ENCODE measurements at places on chromosomes 5 and 9. TPM values are rescaled to one million over a fixed set of nuclear protein-coding genes. Genes with fewer than 3 reads are reported as not detected.

The ASS1 gene
- polyA plus RNA-seq, result 38.9 TPM

The PCDHGA2 gene
- polyA plus RNA-seq, result 2.1 TPM

The MZB1 gene
- polyA plus RNA-seq, result 0.52 TPM

The PLPP1 gene
- 47.1 TPM for polyA plus RNA-seq

GRCh38 chr5:111028865-111029264 is 42.6 kb upstream of the TSLP start:
- DNase-seq, result no peak

GRCh38 chr5:15693933-15694332 is 194.0 kb downstream of the FBXL7 start:
- no peak for DNase-seq

- DNase-seq, result no peak
Measured at GRCh38 chr5:35482167-35482755, 135.4 kb upstream of the SPEF2 start.

GRCh38 chr9:114998326-114998725 is 67.9 kb upstream of the TNFSF8 start:
- DNase-seq, result no peak

- no peak for DNase-seq
Measured at GRCh38 chr9:124479371-124479770, 27.8 kb downstream of the NR5A1 start.
